WTC11 (cell line): ENCODE measurements at places on chromosomes 16 and 17. TPM values are rescaled to one million over a fixed set of nuclear protein-coding genes. Genes with fewer than 3 reads are reported as not detected.

DNA sequence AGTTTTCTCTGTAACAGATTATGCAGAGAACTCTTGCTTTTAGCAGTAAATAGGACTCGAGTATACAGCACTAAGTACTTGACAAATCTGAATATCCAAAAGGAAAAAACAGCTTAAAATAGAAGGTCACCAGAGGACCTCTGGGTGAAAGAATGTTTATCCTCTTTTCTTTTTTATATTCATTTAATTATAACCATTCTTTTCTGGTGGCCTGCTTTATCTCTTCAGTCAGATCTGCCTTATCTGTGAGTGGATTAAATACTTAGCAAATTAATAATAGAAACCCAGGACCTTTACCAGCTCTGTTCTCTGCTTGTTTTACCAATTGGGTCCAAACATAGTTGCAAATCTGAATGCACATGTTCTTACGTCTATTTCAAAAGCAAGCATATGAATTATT, 8.6 kb downstream of the DGKE start:
- H3K27ac ChIP-seq, result no peak overlapping the region
- no peak for DNase-seq
- H3K36me3 ChIP-seq, result peaks cover 10% of the 10 kb centered on the region
- H3K4me1 ChIP-seq, result peaks cover 8% of the 10 kb centered on the region
- H3K4me3 ChIP-seq, result no peak overlapping the region

DNA sequence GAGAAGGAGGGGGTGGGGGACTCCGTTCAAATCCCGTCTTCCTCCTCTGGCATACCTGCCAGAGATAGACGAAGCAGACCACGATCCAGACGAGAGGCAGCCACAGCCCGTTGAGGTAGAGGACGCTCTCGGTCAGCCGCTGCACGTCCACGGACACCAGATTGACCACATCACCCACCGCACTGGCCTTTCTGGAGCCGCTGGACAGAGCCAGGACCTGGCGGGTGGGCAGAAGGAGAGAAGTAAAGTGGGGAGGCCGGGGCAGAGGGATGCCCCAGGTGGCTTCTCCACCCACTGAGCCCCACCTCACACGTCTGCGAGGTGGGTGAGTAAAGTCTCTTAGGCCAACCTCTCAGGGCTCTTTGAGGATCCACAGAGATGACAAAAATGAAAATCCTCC, 25.3 kb downstream of the ABCC6 start:
- H3K27me3 ChIP-seq, result no peaks in the 10 kb centered on the region
- H3K36me3 ChIP-seq, result no peaks in the 10 kb centered on the region
- no peak overlapping the region for H3K27ac ChIP-seq
- H3K4me3 ChIP-seq, result no peak overlapping the region

DNA sequence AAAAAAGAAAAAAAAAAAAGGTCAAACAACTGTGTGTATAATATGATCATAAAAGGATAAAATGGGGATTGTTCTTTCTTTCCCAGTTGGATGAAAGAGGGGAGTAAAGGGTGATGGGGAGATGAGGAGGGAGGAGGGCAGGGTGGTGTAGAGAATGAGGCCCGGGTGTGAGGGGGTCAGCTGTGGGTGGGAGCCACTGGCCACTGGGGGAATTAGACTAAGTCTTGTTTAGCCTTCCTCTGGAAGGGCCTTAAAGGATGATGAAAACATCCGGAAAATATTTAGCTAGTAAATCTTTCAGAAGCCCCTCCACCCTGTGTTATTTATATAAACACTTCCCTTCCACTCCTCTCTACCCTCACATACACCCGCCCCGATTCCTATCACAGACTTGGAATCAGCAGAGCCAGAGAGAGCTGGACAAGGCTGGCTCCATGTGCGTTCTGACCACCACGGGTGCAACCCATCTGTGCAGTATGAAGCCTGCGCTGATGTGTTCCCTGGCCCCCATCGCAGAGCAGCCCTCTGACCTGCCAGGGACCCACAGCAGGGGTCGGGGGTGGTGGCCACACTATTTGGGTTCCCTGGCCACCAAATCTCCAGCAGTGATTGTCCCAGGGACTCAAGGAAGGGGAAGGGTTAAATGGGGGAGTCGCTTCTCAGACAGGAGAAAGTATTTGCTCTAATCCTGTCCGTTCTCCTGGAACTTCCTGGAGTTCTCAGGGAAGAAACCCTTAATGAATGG, 72.7 kb downstream of the GAS7 start:
- peak overlapping the region; percentile 54 for H3K27ac ChIP-seq
- H3K36me3 ChIP-seq, result no peaks in the 10 kb centered on the region
- DNase-seq, result no peak
- H3K27me3 ChIP-seq, result no peaks in the 10 kb centered on the region
- no peak overlapping the region for H3K4me3 ChIP-seq

Gene C16orf74
- total RNA-seq, result 6.3 to 8.3 TPM (median 7.9 TPM) in 3 replicates
